ENCODE measurements at places on chromosomes 2 and 18.

DNA sequence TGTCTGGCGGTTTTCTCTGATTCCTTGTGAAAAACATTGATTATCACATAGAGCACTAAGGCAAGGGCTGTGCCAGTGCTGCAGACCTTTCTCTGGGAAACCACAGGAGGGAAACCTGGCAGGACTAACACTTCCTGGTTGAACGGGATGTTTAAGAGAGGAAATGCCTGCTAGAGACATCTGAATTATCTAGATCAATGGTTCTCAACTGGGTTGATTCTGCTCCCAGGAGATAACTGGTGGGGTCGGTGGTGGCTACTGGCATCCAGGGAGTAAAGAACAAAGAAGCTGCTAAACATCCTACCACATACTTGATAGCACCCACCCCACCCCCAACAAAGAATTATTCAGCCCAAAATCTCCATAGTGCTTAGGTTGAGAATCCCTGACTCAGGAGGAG is 37.5 kb downstream of the DDX18 start:
- DNase-seq, result no peak

GRCh38 chr2:205628422-205628821 is 53.9 kb upstream of the NRP2 start:
- DNase-seq, result no peak

DNA sequence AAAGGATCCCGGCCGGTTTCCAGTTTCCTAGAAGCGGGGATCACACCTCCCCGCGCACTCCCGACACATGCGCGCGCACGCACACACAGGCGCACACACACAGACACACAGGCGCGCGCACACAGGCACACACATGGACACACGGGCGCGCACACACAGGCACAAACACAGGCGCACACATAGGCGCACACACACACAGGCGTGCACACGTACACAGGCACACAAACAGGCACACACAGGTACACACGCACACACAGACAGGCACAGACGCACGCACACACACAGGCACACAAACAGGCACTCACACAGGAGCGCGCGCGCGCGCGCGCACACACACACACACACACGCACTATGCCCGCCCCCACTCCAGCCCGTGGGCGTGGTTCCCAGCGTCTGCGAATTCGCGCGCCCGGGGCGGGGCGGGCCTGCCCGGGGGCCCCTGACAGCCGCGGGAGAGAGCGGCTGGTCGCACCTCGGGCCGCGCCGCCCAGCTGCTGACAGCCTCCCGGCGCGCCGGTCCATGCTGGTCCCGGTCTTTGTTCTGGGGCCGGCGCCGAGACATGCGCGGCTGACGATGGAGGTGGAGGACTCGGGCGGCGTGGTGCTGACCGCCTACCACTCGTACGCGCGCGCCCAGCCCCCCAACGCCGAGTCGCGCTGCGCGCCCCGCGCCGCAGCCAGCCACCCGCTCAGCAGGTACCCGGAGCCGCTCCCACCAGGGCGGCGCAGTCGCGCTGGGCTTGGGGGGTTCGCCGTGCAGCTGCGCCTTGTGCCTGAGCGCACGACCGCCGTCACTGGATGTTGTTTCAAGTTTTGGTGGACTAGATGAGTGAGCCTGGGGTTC is at the start of gene ARHGAP28:
Gene ARHGAP28 (plus strand): TSS at position 470 of the 845 bp plus-strand sequence. CDS start 106 bp downstream, at position 576.
- peak; percentile 68 for DNase-seq

DNA sequence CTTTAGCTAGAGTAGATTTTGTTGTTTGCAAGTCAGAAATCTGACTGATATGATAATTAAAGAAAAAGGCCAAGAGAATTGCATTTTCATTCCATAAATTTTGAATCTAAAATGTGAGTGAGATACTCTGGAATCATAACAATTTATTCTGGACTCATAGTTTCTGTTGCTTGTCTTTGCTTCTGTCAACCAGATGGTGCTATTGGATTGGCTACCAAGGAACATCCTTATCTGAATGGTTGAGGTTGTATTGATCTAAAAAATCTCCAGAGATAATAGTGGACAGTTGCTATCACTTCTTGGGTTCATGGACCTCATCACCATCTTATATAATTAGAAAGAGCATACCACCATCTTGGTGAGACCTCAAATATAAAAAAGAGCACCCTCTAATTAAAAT is 34.0 kb upstream of the CPS1 start:
- no peak for DNase-seq

- DNase-seq, result no peak
Measured at GRCh38 chr2:7030810-7031209, 113.6 kb downstream of the RNF144A start.

DNA sequence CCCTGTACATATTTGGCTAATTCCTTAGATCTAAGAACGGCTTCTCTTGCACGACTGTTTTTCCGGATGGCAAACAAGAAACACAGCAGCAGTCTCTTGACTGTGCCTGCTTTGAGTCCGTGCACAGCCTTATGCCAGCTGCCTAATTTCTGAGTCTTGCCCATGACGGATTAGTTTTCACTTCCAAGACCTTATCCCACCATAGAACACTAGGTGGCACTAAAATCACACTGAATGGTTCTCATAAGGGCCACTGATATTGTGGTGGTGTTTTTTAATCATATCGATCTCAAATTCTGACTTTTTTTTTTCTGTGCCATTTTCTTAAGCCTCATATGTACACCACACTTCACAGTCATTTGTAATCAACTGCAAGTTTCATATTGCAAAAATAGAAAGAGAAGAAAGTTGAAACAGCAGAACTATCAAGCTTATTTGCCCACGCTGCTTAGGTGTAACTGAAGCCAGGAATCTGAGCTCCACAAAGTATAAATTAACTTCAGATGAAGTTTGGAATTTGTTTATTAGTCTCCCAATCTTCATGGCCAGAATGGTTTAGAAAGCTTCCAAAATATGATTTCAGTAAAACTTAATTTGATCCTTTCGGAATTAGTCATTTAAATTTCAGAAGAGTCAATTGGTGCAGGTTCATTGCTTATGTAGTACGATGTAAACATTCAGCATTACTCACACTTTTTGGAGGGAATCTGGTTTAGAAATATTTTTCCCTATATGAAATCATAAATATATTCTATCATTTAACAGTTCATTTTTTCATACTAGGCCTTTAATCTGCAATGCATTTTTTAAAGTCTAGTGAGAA is 45.5 kb upstream of the SCN7A start:
- peak; percentile 3 for DNase-seq

- DNase-seq, result no peak
Measured at GRCh38 chr18:27198036-27198435, 12.9 kb upstream of the CHST9 start.

DNA sequence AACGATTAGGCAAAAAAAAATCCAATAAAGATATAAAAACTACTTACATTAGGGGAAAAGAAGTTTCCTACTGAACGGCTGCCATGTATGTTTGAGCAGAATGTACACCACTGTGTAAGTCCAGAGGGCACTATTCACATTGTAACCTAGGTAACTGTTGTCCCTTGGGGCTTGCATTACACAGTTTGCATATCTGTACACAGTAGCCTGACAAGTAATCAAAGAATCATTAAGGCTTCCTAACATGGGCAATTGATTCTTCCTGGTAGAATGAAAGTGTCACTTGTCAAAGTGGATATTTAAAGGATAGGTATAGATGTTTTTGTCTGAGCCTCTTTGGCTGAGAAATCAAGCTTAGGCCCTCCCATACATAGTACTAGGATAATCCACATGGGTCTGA is 39.1 kb downstream of the PLEK start:
- DNase-seq, result no peak

DNA sequence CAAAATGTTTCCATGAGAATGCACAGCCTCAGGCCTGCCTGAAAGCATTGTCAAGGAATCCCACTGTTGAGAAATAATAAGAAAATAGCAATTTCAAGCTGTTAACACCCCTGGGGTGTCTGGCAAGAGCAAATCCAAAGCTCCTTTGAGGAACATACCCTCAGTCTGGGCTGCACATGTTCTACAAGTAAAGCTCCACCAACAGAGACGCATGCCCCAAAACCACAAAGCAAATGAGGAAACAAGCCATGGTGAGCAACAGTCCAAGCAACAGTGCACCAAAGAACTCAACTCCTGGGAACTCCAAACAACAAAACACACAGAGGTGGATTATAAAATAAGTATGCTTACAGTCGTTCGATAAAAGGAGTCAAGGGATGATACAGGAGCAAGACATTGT is 40.3 kb downstream of the CYP27C1 start:
- no peak for DNase-seq

DNA sequence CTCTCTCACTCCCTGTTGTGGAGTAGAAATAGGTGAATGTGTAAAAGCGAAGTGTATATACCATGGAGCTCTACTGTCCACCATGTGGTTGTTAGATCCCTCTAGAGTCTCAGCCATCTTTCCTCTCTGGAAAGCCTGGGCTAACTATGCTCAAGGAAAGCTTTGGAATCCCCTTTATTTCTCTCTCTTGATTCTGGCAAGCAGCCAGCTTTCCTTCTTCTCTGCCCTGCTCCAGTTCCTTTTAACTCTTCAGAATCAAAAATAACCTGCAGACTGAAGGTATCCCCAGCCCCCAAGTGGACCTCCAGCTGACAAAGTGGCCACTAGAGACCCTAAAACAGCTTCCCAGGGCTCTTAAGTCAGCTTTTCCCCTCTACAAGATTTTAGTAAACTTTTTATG is 381.9 kb downstream of the PLCL1 start:
- no peak for DNase-seq

GRCh38 chr2:184472481-184472880 is 125.8 kb upstream of the ZNF804A start:
- no peak for DNase-seq

- DNase-seq, result no peak
Measured at GRCh38 chr2:223944166-223944702, 901 bp downstream of the WDFY1 start.

DNA sequence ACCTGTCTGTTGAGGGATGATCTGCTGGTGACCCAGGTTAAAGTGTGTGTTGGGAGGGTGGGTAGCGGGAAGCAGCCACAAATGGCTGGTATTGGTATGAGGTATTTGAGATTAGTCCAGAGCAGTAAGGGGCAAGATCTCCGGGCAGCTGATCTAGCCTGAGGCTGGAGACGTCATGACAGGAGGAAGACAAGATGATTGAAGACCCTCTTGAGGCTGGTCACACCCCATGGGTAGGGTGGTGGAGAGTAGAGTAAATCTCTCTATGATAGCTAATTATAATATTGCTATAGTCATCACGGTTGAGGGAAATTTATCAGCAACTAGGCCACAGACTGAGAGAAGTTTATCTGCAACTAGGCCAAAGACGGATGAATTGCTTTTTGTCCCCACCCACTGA is 128.5 kb downstream of the CDCA7 start:
- DNase-seq, result no peak

DNA sequence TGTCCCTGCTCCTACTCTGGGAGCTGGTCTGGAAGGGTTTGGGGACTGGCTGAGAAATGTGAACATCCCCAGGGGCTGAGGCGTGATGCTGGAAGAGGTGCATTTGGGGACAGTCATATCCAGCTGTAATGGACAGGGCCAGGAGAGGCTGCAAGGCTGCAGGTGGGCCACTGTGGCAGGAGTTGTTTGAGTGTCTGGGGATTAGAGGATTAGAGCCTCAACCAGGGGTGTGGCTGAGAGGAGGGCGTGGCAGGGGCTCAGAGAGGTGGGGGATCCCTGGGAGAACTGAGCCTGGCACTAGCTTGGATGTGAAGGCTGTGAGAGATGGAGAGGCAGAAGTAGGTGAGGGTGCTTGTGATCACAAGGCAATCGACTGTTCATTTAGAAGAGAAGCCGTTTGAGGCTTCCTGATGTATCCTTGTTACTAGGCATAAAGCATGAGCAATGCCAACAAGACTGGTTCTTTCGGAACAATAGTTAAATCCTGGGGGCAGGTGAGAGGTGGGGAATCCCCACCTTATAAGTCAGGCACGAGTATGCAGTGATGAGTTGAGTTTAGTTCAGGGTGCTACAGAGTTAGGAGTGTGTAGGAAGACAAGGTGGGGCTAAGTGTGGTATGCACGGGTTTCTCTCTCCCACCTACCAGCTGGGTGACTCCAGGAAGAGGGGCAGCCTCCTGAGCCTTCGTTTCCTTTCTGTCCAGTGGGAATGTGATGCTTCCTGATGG is 31.9 kb downstream of the SH3RF3 start:
- no peak for DNase-seq

DNA sequence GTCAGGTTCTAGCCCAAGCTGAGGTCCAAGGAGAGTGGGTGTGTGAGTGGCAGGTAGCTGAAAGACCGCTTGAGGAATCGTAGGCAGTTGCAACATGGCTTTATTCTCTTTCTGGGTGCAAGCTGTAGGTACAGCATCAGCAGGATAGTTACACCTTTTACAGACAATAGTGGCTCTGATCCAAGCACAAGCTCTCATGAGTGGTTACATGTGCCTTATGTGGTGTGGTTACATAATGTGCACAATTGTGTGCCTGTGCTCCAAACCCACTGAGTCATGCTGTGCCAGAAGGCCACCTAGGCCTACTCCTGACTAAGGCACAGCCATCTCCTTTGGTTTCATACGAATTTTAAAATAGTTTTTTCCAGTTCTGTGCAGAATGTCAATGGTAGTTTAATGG is 227.6 kb downstream of the SATB2 start:
- DNase-seq, result no peak

DNA sequence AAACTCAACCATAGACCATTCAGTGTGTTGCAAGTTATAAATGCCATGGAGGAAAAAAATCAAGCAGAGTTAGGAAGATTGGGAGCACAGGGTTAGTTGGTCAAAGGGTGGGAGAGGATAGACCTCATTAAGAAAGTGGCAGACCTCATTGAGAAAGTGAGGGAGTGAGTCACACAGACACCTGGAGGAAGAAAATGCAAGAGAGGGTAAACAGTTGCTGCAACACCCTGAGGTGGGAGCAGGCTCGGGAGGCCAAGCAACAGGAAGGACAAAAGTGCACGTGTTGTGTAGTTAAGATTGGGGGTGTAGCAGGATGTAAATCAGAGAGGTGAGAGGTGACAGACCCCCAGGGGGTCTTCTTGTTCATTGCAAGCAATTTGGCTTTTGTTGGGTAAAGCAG is 6.4 kb downstream of the IL1RL1 start:
- DNase-seq, result no peak

DNA sequence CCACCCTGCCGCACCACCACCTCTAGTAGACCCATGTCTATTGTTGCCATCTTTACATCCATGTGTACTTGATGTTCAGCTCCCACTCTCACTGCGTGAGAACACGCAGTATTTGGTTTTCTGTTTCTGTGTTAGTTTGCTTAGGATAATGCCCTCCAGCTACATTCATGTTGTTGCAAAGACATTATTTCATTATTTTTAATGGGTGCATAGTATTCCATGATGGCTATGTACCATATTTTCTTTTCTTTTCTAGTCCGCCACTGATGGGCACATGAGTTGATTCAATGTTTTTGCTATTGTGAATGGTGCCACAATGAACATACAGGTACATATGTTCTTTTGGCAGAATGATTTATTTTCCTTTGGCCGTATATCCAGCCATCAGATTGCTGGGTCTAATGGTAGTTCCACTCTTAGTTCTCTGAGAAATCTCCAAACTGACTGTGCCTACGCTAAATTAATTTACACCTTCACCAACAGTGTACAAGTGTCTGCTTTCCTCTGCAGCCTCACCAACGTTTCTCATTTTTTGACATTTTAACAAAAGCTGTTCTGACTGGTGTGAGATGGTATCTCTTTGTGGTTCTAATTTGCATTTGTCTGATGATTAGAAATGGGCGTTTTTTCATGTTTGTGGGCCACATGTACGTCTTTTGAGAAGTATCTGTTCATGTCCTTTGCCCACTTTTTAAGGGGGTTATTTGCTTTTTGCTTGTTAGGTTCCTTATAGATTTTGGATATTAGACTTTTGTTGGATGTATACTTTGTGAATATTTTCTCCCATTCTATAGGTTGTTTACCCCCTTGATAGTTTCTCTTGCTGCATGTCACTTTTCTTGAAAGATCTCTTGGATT is 10.5 kb upstream of the ZNF513 start:
- no peak for DNase-seq
